Endothelial cell of umbilical vein (primary cell): ENCODE measurements at places on chromosomes 3 and 15. TPM values are rescaled to one million over a fixed set of nuclear protein-coding genes. Genes with fewer than 3 reads are reported as not detected.

LRRK1 gene
- total RNA-seq, result 18.4 and 22.1 TPM in 2 replicates

DNA sequence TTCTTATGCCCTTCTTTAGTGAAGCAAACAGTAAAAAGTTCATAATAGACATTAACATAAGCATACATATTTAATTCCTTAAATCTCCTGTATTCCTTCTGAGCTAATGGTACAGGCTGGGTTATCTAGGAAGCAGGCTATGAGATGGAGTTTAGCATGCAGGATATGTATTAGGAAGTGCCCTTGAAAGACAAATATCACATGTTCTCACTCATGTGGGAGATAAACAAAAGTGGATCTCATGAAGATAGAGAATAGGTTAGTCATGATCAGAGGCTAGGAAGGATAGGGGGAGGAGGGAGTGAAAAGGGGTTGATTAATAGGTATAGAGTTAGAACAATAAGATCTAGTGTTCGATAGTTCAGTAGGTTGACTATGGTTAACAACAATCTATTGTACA lies 105.4 kb downstream of the CLASP2 start:
- peak; percentile 23 for DNase-seq

ABI3BP gene
- total RNA-seq, result 55.9 and 78.1 TPM in 2 replicates

GRCh38 chr3:173429076-173429475 lies 31.5 kb downstream of the NLGN1 start:
- DNase-seq, result no peak

GRCh38 chr3:47298439-47298838 lies 15.7 kb downstream of the KLHL18 start:
- no peak for DNase-seq

DNA sequence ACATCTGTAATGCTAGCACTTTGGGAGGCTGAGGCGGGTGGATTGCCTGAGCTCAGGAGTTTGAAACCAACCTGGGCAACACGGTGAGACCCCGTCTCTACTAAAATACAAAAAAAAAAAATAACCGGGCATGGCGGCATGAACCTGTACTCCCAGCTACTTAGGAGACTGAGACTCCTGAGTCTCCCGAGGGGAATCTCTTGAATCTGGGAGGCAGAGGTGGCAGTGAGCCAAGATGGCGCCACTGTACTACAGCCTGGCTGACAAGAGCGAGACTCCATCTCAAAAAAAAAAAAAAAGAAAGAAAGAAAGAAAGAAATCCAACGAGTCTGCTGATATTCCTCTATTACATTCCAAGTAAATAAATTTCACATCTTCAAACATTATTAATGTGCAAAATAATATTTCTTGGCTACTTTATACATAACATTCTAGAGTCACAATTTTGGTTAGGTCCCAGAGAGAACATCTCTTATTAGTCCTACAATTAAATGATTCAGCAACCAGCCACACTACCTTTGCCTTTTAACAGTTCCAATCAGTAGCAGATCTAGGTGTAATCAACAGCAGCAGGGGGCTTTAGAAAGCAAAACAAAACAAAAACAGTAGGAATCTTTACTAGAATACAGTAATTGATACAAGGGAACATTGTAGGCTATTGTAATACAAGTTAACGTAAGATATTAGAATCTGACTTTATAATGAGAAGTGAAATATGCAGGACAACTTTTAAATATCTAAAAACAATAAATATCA lies 195.8 kb downstream of the TBC1D5 start:
- no peak for DNase-seq

HES1 gene
- 42.0 and 60.5 TPM in 2 replicates for total RNA-seq

- DNase-seq, result no peak
Measured at GRCh38 chr3:141086188-141086587, 35.0 kb downstream of the SPSB4 start.

TNFAIP8L3 gene
- 36.9 and 38.3 TPM in 2 replicates for total RNA-seq

RTP1 gene
- not detected in 2 replicates for total RNA-seq

DNA sequence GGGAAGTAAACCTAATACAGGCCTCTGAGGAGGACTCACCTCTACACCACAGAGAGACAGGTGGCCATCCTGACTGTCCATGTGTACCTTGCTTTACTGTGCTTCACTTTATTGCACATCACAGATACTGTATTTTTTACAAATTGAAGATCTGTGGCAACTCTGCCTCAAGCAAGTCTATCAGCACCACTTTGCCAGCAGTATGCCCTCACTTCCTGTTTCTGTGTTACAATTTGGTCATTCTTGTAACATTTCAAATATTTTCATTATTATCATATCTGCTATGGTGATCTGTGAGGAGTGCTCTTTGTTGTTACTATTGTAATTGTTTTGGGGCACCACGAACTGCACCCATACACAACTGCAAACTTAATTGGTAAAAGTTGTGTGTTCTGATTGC lies 78.0 kb downstream of the BBX start:
- no peak for DNase-seq

GRCh38 chr3:41018855-41019254 lies 180.4 kb upstream of the CTNNB1 start:
- DNase-seq, result no peak

GRCh38 chr3:192833177-192833890 lies 84.3 kb downstream of the MB21D2 start:
- peak; percentile 72 for DNase-seq

FSTL1 gene
- total RNA-seq, result 522 and 562 TPM in 2 replicates

GRCh38 chr3:380801-381200 lies 184.2 kb downstream of the CHL1 start:
- no peak for DNase-seq

DNA sequence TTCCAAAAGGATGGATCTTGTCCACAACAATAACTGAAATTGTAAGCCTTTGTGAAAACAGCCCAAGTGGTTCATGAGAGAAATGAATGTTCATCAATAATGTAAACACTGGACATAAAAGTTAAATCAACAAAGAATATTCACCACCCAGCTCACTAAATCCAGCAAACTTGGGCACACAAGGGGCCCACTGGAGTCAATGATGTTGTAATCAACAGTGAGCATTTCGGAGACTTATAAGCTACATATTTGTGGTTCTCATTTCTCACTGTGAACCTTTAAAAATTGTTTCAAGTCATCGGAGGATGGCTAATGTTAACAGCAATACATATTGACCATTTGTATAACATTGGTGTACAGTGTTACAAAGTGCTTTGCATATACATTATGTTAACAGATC lies 63.1 kb downstream of the VGLL4 start:
- no peak for DNase-seq

RBP2 gene
- not detected in 2 replicates for total RNA-seq

DNA sequence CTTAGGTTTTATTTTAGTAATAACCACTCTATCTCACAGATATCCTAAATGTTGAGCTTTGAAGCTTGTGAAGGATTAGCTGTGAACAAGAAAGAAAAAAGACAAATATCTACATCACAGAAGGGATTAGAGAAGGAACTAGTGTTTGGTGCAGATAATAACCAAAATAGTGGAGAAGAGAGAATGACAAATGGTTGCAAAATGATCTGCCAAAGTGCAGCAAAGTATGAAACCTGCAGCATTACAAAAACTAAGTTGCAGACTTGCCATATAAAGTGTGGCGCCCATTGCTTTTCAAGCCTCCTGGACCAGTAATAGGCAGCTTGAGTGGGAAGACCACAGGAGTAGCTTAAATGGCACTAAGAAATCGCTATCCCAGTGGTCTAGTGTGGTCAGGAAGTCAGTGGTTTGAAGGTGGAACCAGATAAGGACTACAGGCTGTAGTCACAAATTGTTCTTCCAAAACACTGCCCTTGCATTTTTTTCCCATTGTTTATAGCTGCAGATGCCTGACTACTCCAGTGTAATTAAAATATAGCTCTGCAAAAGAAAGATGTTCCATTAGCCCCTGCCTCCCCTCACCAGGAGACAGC lies 20.7 kb downstream of the TPM1 start:
- DNase-seq, result peak; percentile 62

- no peak for DNase-seq
Measured at GRCh38 chr15:39180030-39180429, 400.8 kb upstream of the THBS1 start.

- DNase-seq, result peak; percentile 48
Measured at GRCh38 chr15:69478259-69478781, 25.7 kb downstream of the RPLP1 start.

LARP6 gene
- total RNA-seq, result 16.9 and 25.2 TPM in 2 replicates

BOC gene
- total RNA-seq, result not detected in 2 replicates

PLAAT1 gene
- 0.58 and 0.75 TPM in 2 replicates for total RNA-seq

AGBL1 gene
- not detected in 2 replicates for total RNA-seq

DNA sequence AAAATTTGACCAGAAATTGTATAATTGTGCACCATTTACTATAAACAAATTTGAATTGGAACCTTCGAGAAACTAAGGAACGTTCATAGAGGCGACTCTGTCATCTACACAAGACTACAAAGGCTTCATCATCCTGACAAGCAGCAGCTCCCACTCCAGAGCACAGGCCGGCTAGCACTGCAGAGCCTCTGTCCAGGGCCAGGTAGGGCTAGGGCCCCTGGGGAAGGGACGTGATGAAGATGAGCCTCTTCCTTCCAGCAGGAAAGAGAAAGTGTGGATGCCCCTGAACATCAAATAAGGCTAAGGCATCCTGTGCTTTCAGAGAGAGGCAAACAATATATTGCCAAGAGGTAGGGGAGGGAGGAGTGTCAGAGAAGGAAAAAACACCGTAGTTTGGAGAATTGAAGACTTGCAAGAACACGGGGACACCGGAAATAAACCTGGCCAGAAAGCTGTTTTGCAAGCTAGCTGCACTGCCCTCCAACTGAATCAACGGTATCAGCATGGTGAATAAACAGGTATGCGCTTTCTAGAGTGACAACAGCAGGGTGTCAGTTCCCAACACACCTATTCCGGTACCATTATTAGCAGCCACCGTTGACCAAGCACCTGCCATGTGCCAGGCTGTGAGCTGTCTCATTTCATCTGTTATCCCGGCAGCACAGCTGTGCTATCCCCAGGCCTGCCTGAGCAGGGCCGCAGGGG lies 12.4 kb downstream of the XXYLT1 start:
- peak; percentile 45 for DNase-seq
